Suppressor macrophage (primary cell): ENCODE measurements at places on chromosomes 3 and 15.

GRCh38 chr3:48478626-48479555 is 25.1 kb downstream of the SHISA5 start:
- no peak for DNase-seq

DNA sequence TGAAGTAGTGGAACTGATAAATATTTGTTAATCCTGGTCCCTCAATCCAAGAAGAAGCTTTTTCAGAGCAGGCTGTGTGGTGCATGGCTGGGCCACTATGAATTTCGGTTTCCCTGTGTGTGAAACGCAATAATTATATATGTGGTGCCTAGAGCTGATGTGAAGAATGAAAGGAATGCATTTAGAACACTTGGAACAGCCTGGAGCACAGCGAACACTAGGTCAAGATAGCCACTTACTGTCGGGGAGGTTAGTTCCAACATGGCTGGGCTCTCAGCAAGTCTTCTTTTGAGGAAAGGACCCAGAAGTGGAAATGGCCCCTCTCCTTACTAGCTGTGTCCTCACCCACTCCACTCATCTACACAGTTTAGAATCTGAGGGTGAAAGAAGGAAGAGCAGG is 245.7 kb downstream of the FHIT start:
- no peak for DNase-seq

- DNase-seq, result peak; percentile 42
Measured at GRCh38 chr15:101276501-101277037, 716 bp downstream of the SELENOS start.

- DNase-seq, result no peak
Measured at GRCh38 chr15:75483961-75484360, 32.5 kb upstream of the SIN3A start.

- peak; percentile 30 for DNase-seq
Measured at GRCh38 chr3:161104561-161105551, at the start of gene B3GALNT1. Gene B3GALNT1 (minus strand): TSS chr3:161105349. CDS start chr3:161086754, 18,595 bp downstream.

GRCh38 chr3:100627491-100627890 is 18.1 kb downstream of the ADGRG7 start:
- no peak for DNase-seq

- no peak for DNase-seq
Measured at GRCh38 chr3:123520656-123521055, 64.2 kb downstream of the HACD2 start.

DNA sequence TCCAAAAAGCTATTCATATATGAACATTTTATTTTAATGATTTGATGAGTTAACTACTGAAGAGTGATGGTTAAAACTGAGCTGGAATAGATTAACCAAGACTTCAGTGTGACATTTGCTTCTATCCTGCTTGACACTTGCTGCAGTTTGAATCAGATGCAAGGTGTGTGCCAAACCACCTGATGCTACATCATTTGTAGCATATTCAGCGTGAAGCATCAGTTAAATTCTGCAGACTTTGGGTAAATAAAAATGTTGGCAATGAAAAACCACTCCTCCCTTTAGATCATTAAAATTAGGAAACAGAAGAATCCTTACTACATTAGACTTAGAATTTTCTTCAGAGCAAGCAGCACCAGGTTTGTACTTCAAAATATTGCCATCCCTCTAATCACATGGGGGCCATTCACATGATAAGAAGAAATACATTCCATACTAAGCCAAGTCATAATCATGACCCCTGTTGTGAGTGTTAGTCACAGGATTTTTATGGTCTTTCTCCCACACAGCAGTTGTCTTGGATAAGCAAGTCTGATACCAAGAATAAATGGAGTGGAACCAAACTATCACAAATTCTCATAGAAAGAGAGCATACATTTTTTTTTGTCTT is 160.7 kb upstream of the TNIK start:
- DNase-seq, result peak; percentile 81

GRCh38 chr15:89400782-89401545 is 66.3 kb upstream of the POLG start:
- no peak for DNase-seq

DNA sequence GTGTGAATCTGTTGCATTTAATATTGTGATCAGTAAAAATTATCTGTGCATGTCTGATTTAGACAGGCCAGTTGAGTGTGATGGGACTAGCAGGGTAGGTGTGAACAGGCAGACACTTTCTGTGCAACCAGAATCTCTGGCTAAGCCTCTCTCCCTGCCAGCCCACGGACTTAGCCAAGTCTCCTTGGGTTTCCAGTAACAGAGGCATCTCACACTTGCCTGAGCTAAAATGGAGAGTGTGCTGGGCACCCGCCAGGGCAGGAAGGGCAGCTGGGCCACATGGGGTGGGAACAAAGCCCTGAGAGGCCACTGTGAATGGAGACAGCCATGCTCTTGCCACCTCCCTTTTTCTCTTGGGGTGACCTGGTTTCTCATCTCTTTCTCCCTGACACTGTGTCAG is 12.5 kb upstream of the RPS27L start:
- DNase-seq, result no peak

GRCh38 chr3:156661155-156661554 is 13.2 kb upstream of the TIPARP start:
- no peak for DNase-seq

- DNase-seq, result no peak
Measured at GRCh38 chr3:42750834-42751233, 22.2 kb downstream of the CCDC13 start.

DNA sequence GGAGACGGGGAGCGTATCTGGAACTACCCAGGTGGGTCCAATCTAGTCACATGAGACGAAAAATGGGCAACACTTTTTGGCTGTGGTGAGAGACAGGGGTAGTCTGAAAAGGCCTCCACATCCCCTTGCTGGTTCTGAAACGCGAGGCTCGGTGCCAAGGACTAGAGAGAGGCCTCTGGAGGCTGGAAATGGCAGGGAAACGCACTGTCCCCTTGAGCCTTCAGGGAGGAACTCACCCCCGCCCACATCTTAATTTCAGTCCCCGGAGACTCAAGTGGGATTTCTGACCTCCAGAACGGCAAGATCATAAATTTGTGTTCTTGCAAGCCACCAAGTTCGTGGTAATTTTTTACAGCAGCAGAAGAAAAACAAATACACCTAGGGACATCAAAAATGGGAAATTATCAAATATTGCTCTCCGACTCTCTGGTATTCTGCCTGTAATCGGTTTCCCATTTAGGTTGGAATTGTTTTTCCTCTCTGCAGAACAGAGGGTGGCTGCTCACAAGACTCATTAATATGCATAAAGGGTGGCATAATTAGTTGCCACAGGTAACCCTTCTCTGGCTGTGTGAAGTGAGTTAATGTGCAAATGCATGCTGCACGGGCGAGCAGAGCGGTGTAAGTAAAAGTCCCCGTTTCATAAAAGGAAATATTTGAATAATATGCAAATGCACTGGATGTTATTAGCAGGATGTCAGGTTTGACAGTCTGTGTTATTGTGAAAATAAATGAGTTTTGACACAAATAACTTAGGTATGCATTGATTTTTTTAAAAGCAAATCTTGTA is 185.7 kb downstream of the ARRDC4 start:
- DNase-seq, result no peak
